ENCODE measurements at places on chromosomes 6 and 20.

- DNase-seq = no peak
Measured at GRCh38 chr6:108734271-108734922, 113.8 kb upstream of the ARMC2 start.

- no peak for DNase-seq
Measured at GRCh38 chr20:17688965-17689364, 6.9 kb upstream of the RRBP1 start.

DNA sequence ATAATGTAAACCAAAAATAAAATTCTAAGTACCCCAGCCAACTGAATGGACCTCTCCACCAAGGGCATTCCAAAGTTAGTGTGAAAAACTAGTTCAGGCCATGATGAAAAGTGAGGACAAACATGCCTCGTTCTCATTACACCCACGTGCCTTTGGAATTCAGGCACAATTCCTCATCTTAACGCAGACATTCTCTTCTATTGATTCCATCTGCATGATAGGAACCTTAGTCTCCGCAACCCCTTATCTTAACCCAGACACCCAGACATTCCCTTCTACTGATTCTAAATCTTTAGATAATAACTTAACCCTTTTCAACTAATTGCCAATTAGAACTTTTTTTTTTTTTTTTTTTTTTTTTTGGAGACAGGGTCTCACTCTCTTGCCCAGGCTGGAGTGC is 7.6 kb upstream of the SERPINB6 start:
- DNase-seq = no peak

- DNase-seq = peak; percentile 51
Measured at GRCh38 chr6:108945681-108946159, 97.5 kb downstream of the ARMC2 start.

GRCh38 chr6:122035173-122035572 is 364.3 kb upstream of the HSF2 start:
- DNase-seq = no peak

DNA sequence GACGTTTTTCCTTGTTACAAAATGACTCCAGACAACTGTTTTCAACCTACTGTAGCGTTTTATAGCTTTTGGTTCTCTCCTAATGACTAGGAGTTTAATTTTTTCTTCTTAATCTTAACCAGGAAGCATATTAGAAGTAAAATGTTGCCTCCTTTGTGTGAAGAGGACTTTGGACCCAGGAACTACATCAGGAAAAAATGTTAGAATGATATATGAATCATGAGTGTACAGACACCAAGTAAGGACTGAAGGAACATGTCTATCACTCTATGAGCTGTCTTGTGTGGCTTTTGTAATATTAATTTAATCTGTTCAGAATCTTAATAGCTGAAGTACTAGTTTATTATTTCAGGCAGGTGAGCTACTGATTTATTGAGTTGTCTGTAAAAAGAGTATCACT is 71.0 kb upstream of the MARCKS start:
- DNase-seq = no peak

DNA sequence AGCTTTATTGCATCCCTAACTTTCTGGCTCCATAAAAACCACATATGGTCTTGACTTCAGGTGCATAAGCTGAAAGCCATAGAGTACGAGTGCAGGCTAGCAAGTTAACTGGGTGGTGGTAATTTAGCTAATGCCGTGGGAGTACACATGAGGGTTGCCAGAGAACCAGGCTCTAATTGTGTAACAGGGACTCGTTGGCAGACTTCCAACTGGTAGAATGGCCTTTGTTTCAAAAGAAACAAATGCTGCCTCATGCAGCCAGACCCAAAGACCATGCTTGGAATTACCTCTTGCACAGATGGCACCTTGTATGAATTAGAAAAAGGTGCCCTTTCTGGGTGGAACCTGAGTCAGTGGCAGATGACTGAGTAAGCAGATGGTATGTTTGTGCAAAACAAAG is 73.2 kb downstream of the LY86 start:
- DNase-seq = no peak

- DNase-seq = no peak
Measured at GRCh38 chr20:57175397-57176010, 90.9 kb downstream of the BMP7 start.

DNA sequence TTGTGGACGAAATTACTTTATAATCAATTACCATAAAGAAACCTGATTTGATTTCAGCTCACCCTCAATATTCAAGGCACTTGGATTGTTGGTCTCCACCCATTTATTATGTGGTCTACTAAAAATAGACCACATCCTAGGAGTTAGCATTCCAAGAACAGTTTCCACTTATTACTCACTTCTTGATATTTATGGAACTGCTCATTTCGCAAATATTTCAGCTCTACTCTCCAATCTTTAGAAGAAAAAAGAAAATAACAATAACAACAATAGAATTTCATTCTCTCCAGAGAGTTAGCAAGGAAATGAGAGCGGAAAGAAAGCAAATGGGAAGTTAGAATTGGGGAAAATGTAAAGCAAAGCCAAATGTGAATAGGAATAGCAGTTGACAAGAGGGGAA is 26.2 kb upstream of the HDAC2 start:
- no peak for DNase-seq

- DNase-seq = no peak
Measured at GRCh38 chr20:25308671-25309394, 60.9 kb downstream of the PYGB start.

GRCh38 chr6:83872386-83873118 is 13.1 kb downstream of the CYB5R4 start:
- DNase-seq = no peak

DNA sequence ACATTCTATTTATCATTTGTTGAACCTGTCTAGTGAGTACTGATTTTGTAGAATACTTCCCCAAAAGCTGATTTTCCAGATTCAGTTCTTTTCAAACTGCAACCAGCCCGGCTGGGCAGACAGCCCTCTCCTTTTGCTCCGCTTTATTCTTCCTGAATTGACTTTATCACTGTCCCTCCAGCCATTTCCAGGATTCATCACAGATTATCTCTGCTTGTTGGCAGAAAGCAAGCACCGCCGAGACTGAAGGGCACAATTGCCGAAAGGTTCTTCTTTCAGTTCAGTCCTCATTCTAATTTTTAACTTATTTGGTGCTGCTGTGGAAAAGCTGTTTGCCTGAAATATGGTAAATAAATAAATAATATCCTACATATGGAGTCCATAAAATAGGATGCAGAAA is 369.1 kb upstream of the FLRT3 start:
- DNase-seq = no peak

DNA sequence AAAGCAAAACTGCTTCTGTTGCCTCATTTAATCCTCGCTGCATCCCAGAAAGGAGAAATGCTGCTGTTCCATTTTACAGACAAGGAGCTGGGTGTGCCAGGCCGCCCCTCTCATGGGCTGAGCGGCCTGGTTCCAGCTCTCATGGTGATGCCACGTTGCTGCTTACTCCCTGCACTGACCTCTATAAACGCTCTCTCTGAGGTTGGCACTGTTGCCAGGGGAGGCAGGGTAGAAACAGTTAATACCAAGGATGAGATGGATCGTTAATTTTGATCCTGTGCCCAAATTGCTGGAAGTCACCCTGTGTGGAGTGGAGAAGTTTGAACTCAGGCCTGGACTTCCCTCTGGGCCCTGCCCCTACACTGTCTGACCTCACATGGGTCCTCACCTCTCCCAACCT is 25.6 kb downstream of the SIRPA start:
- DNase-seq = no peak

- DNase-seq = no peak
Measured at GRCh38 chr6:84061613-84062398, 28.2 kb downstream of the MRAP2 start.

GRCh38 chr6:162151021-162151665 is 576.4 kb downstream of the PRKN start:
- no peak for DNase-seq

- DNase-seq = no peak
Measured at GRCh38 chr6:46949632-46950280, 28.0 kb upstream of the ADGRF5 start.

- no peak for DNase-seq
Measured at GRCh38 chr6:69881322-69882151, 15.2 kb downstream of the COL19A1 start.

DNA sequence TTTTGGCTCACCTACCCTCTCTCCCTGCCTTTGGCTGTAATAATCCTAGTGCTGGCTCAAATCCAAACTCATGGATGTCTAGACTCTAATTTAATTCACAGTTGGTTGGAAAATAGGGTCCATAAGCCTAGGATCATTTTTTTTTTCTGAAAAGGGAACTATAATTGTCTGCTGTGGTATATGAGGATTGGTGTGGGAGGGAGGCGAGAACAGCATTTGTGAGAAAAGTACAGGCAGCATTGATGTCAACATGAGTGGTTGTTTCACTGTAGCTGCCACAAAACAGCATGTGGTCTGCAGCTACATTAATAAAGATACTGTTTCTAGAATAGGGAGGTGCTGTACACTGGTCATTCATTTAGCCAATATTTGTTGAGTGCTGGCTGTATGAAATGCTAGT is 18.6 kb upstream of the POLR1H start:
- no peak for DNase-seq

- DNase-seq = no peak
Measured at GRCh38 chr6:52661551-52661950, 9.4 kb upstream of the TMEM14A start.

DNA sequence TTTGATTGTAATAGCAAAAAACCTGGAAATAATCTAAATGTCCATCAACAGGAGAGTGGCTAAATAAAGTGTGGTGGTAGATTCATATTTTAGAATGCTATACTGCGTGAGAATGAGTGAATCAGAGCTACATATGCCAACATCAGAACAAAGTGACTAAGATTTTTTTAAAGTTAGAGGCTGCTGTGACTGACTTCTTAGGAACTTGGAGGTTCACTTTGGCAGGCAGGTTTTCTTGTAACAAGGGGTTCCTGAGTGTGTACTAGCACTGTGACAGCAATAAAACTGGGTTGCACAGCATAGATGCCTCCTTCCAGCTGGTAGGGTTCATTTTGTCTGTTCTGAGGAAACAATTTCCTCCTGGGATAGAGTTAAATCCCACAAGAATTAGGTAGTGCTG is 75.3 kb upstream of the ENPP5 start:
- no peak for DNase-seq

DNA sequence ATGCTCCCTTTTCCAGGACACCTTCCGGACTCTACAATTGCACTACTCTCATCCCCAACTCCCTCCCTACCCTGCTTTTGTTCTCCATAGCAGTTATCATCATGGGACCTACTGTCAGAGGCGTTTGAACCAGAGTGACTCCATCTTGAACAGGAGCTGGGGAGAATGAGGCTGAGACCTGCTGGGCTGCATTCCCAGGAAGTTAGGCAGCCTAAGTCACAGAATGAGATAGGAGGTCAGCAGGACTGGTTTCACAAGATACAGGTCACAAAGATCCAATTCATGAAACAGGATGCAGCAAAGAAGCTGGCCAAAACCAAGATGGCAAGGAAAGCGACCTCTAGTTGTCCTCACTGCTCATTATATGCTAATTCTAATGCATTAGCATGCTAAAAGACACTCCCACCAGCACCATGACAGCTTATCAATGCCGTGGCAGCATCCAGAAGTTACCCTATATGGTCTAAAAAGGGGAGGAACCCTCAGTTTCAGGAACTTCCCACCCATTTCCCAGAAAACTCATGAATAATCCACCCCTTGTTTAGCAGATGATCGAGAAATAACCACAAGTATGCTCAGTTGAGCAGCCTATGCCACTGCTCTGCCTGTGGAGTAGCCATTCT is 15.6 kb downstream of the SLC13A3 start:
- DNase-seq = no peak

- no peak for DNase-seq
Measured at GRCh38 chr6:37830225-37830624, 10.7 kb downstream of the ZFAND3 start.

- DNase-seq = no peak
Measured at GRCh38 chr6:135994857-135995544, 143.5 kb downstream of the PDE7B start.

GRCh38 chr20:8443464-8444072 is 311.5 kb downstream of the PLCB1 start:
- no peak for DNase-seq
